Osteocyte (in vitro differentiated cells): ENCODE measurements at places on chromosomes 11 and 22. TPM values are rescaled to one million over a fixed set of nuclear protein-coding genes. Genes with fewer than 3 reads are reported as not detected.

DNA sequence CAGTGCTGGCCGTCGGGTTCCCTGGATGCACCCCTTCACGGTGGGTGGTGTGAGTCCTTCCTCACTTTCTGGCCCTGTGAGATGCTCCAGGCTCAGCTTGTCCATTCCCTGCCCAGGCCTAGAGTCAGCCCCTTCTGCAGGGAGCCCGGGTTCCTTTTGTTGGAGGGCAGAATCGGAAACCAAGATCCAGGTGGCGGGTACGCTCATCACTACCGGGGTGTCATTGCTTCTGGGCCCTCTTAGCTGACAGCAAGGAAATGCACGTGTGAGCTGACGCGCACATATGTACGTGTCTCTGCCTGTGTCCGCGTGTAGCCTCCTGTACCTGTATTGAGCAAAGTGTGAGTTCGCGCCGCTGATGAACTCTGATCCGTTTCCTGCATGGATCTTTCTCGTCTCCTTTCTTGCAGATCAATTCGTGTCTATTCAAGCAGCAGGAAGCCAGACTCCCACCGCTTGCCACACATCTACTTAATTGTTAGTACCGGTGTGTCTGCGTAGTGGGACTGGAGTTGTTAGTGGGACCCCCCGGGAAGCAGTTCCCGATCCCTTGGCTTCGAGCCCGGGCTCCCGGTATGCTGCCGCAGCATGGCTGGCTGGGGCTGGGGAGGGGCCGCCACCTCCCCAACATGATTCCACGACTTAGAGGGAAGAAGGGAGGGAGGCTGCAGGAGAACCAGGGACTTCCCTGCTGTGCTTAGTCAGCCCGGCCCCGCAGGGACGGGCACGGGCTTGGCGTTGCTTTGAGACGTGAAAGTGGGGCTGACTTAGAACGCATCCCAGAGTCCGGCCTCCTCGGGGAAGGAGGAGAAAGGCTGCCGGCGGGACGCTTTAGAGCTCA, 35.9 kb upstream of the GRAMD4 start:
- H3K27ac ChIP-seq = peak overlapping the region; percentile 61
- peaks cover 40% of the 10 kb centered on the region for H3K4me1 ChIP-seq
- no peak for DNase-seq
- H3K27me3 ChIP-seq = no peaks in the 10 kb centered on the region
- no peaks in the 10 kb centered on the region for H3K36me3 ChIP-seq

DNA sequence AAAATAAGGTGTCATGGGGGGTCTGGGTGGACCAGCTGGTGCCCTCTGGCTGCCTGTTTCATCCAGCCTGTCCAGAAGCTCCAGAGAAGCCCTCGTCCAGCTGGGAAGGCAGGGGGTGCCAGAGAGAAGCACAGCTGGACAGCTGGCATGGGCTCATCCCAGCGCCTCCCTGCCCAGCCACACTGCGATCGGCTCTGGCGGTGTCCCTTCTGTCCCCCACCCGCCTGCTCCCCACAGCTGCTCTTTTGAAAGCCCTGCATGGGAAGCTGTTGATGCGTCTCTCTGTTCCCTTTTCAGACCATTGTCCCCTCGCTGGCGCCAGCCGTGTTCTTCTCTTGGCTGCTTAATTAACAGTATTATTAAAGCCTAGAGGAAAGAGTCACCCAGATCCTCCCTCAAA, 86.5 kb downstream of the MN1 start:
- peaks cover 34% of the 10 kb centered on the region for H3K4me1 ChIP-seq
- no peak for DNase-seq
- no peaks in the 10 kb centered on the region for H3K27me3 ChIP-seq
- no peak overlapping the region for H3K4me3 ChIP-seq
- H3K36me3 ChIP-seq = no peaks in the 10 kb centered on the region

DNA sequence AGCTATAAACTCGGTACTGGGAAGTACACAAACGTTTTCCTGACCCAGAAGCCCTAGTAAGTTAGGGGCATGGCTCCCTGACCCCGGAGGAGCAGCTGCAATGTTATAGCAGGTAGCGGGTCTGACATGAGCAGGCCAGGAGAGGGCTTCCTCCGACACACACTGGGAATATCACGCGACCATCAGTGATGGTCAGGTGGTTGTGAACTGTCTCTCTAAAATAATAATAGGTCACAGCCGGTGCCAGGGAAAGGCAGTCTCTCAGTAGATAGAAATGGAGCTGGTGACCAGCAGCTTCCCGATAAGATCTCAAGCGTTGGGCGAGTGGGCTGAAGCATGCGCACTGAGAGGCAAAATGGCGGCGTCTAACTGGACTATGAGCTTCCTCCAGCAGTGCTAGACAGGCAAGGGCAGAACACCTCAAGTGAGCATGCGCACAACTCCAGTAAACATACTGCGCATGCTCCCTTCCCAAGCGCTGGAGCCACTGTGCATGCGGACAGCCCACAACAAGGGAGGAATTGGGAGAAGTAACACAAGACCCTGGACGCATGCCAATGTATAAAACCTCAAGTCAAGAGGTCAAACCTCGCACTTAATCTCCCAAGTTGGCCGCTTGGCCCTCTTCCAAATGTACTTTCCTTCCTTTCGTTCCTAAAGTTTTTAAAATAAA, 22.3 kb upstream of the TESMIN start:
- no peak for DNase-seq
- H3K27ac ChIP-seq = no peak overlapping the region
- peaks cover 2% of the 10 kb centered on the region for H3K4me1 ChIP-seq
- no peak overlapping the region for H3K4me3 ChIP-seq

GRCh38 chr11:73287400-73288101, 15.4 kb downstream of the P2RY6 start:
- H3K36me3 ChIP-seq = no peaks in the 10 kb centered on the region
- DNase-seq = no peak
- H3K27me3 ChIP-seq = no peaks in the 10 kb centered on the region
- H3K4me3 ChIP-seq = no peak overlapping the region

- DNase-seq = no peak
- H3K4me1 ChIP-seq = peaks cover 40% of the 10 kb centered on the region
- no peaks in the 10 kb centered on the region for H3K36me3 ChIP-seq
- no peak overlapping the region for H3K27ac ChIP-seq
- H3K4me3 ChIP-seq = no peak overlapping the region
- no peaks in the 10 kb centered on the region for H3K27me3 ChIP-seq
Measured at GRCh38 chr11:103800406-103801114, 235.9 kb upstream of the DDI1 start.

DNA sequence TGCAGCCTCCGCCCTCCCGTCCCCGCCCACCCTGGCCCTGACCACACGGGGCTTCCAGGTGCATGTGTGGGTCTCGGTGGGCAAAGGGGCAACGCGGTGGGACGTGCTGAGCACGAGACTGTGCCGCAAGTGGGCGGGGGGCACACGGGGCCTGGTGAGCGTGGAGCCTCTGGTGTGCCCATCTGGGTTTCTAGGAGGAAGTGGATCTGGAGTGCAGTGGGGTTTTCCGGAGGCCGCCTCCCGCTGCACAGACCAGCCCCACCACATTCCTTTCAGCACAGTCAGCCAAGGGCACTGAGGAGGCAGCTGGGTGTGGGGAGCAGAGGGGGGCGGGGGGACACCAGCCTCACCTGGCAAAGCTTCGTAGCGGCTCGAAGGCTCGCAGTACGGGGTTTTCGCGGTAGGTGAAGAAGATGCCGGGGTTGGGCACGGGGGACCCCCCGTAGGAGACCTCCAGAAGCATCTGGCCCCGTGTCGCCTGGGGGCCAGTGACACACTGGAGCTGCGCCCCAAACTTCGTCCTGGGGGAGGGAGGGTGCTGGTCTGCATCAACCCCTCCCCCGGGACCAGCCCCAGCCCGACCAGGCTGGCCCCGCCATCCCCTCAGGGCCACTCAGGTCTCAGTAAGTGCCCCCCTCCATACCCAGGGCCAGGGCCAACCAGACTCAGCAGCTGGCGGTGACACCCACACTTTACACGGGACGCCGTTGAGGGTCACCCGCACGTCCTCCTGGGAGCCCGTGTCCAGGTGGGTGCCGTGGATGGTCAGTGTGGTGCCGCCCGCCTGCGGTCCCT, 12.4 kb upstream of the MAPK11 start:
- H3K27me3 ChIP-seq = no peaks in the 10 kb centered on the region
- H3K4me1 ChIP-seq = peaks cover 3% of the 10 kb centered on the region
- no peak overlapping the region for H3K4me3 ChIP-seq
- no peak for DNase-seq

DNA sequence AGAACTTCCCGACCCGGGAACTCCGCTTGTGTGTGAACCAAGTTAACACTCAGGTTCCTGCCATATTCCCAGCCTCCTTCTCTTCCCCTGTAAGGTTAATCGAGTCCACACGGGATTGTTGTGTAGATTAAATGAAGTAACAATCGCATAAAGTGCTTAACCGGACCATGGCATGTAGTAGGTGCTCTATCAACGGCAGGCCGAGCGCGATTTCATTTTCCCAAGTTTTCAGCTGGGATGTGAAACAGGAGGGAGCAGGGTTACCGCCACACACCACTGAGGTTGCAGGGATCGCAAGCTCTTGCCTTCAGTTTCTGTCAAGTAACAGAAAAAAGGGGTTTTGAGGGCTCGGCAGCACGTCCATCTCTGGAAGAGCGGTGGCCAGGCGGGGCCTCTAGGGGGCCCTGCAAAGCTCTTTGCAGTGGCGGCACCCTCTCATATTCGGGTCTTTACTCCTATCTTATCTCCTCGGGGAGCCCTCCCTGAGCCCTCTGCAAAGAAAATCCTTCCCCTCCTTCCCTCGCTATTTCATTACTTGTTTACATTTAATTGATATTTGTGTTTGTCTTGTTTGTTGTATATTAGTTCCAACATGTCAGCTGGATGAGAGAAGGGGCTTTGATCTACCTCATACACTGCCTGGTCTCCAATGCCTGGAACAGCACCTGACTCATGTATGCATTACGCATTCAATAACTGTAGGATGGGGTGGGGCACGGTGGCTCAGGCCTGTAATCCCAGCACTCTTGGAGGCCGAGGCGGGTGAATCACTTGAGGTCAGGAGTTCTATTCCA, 816 bp upstream of the PLEKHA7 start:
- peaks cover 14% of the 10 kb centered on the region for H3K4me1 ChIP-seq
- peak overlapping the region; percentile 75 for H3K27ac ChIP-seq
- no peak for DNase-seq
- no peaks in the 10 kb centered on the region for H3K36me3 ChIP-seq

DNA sequence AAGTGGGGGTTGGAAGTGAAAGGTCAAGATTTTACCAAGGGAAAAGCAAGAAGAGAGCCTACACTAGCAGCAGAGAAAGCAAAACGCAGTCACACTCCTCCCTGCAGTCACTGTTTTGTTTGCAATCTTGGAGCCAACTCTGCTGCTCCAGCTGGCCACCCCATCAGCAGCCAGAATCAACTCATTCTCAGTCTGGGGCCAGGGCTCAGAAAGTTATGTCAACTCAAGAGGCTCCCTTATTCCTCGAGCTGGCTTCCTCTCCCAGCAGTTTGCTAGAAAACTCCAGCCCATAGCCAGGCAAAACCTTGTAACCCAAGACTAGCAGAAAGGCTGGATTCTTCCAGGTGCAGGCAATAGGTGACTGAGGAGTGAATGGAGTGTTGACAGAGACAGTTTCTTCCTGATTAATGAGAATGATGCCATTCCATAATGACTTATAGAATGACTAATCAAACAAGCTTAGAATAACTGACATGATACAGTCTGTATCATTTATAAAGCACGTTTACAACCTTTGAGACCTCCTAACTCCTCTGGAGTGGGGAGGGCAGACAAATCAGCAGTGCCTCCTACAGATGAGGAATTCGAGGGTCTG, 53.4 kb downstream of the P4HA3 start:
- no peak for DNase-seq
- H3K27ac ChIP-seq = peak overlapping the region; percentile 11
- peaks cover 21% of the 10 kb centered on the region for H3K4me1 ChIP-seq
- H3K36me3 ChIP-seq = peaks cover 17% of the 10 kb centered on the region
- no peaks in the 10 kb centered on the region for H3K27me3 ChIP-seq

DNA sequence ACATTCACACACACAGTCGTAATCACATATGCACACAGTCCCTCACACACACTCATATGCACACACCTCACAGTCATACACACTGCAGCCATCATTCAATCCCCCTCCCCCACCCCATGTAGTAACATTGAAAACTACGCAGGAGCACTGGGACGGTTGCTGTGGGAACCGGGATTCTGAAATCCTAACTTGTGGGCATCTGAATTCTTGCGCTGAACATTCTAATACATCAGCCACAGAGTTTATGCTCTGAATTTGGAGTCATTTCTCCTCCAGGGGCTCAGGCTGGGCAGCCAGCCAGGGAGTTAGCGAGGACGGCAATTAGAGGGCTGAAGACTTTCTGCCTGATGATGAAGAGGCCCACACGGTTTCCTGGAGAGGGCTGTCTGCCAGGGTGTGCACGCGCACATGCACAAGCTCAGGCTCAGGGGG, 32.7 kb downstream of the CD6 start:
- no peak overlapping the region for H3K4me3 ChIP-seq
- H3K36me3 ChIP-seq = no peaks in the 10 kb centered on the region
- DNase-seq = no peak
- peaks cover 12% of the 10 kb centered on the region for H3K4me1 ChIP-seq
- H3K27me3 ChIP-seq = peaks cover 20% of the 10 kb centered on the region

DNA sequence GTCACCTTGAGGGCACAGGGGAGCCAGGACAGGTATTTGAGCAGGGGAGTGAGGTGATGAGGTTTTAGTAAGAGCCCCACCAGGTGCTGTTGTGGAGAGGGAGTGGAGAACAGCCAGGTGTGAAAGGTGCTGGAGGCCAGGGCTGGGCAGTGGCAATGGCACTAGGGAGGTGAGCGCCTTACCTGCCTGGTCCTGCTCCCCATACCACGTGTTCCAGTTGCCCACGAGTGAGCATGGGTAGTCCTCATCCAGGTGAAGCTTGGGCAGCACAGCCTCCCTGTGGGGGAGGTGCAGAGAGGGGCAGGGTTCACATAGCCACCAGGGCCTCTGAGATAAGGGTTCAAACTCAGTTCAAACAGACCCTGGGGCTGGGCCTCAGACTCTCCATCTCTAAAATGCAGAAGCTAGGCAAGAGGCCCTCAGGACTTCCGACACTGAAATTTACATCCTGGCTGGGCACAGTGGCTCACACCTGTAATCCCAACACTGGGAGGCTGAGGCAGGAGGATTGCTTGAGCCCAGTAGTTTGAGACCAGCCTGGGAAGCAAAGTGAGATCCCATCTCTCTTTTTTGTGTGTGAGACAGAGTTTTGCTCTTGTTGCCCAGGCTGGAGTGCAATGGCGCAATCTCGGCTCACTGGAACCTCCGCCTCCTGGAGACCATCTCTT, 11.8 kb downstream of the NIPSNAP1 start:
- H3K36me3 ChIP-seq = peaks cover 12% of the 10 kb centered on the region
- DNase-seq = no peak
- no peaks in the 10 kb centered on the region for H3K27me3 ChIP-seq
- H3K4me1 ChIP-seq = no peaks in the 10 kb centered on the region

- H3K27ac ChIP-seq = no peak overlapping the region
- no peaks in the 10 kb centered on the region for H3K27me3 ChIP-seq
- no peak overlapping the region for H3K4me3 ChIP-seq
- no peak for DNase-seq
Measured at GRCh38 chr11:65485920-65486219, 13.0 kb upstream of the MALAT1 start.

- no peak overlapping the region for H3K4me3 ChIP-seq
- H3K36me3 ChIP-seq = no peaks in the 10 kb centered on the region
- peaks cover 7% of the 10 kb centered on the region for H3K4me1 ChIP-seq
- H3K27ac ChIP-seq = no peak overlapping the region
Measured at GRCh38 chr11:113477321-113477720, 2.1 kb upstream of the DRD2 start.

The ZNRF3 gene
- 6.4 and 6.7 TPM in 2 replicates for total RNA-seq

The CSRP3 gene
- not detected in 2 replicates for total RNA-seq

The SPON1 gene
- total RNA-seq = 0.05 and 0.10 TPM in 2 replicates

The KCNK4 gene
- total RNA-seq = 0.39 and 0.43 TPM in 2 replicates

The NECTIN1 gene
- 7.2 and 9.5 TPM in 2 replicates for total RNA-seq

The DAGLA gene
- total RNA-seq = 5.1 TPM in 2 replicates

The THYN1 gene
- total RNA-seq = 32.6 and 33.9 TPM in 2 replicates

The OR4D11 gene
- total RNA-seq = not detected in 2 replicates

The ELMOD1 gene
- total RNA-seq = not detected in 2 replicates
